Myocyte (in vitro differentiated cells): ENCODE measurements at places on chromosomes 1 and 21.
A peak's percentile ranks its signal among the peaks of the same experiment; 100 is the strongest.

- no peak for DNase-seq
Measured at GRCh38 chr1:62178372-62178771, 16.3 kb upstream of the L1TD1 start.

GRCh38 chr21:38438462-38438893 is 59.8 kb downstream of the ERG start:
- DNase-seq = peak; percentile 75

GRCh38 chr21:29125191-29125590 is 5.3 kb upstream of the MAP3K7CL start:
- no peak for DNase-seq

GRCh38 chr1:205124726-205125125 is 2.9 kb upstream of the RBBP5 start:
- no peak for DNase-seq

GRCh38 chr1:117436513-117436912 is 69.3 kb downstream of the MAN1A2 start:
- no peak for DNase-seq
